Fibroblast of skin of back (primary cell): ENCODE measurements at places on chromosomes 16 and 17.
A peak's percentile ranks its signal among the peaks of the same experiment; 100 is the strongest.

DNA sequence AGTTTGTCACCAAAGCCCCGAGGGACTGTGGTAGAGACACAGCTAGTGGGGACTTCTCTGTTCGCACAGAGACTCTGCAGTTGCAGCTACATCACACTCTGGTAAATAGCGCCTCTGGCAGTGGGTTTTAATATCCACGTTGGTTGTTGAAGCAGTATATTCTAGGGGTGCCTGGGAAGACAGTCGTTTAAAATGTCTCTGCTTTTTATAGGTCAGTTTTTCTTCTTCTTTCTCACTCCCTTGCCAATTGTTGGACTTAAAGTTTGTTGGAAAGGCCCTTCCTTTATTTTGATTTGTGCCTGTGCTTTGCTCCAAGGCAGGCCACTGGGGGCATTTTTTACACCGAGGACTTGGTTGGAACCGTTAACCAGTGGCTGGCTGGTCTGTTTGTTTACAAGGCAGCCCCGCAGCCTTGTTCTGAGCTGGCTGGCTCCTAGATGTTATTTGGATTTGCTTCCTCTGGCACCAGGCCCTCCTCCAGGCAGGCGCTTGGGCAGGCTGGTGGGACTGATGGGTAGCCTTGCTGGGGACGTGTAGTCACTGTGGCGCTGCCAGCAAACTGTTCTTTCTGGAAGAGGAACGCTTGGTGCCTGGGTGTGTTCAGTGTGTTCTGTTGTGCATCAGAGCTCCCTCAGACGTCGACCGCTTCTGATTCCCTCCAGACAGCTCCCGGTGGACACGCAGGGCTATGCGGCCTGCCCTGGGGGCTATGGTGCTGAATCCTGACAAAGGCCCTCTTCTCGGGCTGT, 218.2 kb upstream of the CHMP6 start:
- peak; percentile 51 for DNase-seq

DNA sequence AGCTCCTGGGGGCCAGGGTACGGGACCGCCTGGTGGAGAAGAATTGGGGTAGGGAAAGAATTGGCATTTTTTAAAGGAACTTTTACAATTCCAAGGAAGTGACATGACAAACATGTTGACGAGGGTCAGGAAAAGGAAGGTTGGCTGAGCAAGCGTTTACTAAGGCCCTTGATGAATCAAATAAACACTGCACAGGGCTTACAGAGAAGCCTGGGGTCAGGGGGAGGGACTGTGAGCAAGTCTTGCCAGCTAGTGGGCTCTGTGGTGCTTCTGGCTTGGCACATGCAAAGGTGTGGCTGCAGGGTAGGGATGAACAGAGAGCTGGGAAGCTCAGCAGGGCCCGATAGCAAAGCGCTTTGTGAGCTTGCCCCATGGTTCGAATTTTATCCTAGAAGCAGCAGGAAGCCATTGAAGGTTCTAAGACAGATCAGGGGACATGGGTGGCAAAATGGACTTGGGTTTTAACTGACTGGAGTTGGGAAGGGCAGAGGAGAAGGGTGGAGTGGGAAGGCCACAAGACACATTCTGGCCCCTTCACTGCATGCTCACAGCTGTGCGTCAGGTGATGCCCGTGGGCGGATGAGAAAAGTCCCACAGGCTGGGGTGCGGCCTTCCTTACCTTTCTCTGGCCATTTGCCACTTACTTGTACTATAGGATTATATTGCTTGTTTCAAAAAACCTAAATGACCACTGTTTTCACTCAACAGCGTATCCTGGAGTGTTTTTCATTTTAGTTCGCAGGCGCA, 117.8 kb downstream of the SOCS1 start:
- no peak for DNase-seq

- no peak for DNase-seq
Observed at GRCh38 chr16:66656547-66656946, 40.0 kb downstream of the CMTM4 start.

GRCh38 chr16:87207965-87208364, 109.2 kb downstream of the C16orf95 start:
- DNase-seq, result no peak

DNA sequence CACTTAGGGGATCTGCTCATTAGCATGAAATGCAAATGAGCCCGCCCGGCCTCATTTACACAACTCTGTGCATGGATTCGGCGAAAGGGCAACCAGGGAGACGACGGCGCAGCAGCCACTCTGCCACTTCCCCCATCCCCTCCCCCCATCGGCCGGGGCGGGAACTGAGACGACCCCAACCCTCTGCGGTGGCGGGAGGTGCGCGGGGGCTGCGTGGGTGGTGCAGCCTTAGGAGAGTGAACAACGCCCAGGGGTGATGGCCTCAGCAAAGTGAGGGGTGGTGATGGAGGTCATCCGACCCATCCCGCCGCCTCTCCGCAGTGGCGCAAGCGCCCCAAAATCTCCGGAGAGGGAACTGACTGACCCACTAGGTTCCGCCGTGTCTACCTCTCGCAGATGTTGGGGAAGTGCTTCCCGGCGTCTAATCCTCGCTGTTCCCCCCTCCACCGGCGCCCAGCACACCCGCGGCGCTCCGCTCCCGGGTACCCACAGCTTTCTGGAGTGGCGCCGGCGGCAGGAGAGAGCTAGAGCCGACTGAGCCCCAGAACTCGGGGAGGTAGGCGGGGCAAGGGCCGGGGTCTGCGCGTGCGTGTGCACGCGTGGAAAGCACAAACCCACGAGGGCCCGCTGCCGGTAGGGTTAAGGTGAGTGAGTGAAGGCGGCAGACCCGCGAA, 1.4 kb upstream of the CACNA1G start:
- DNase-seq, result no peak

- peak; percentile 6 for DNase-seq
Observed at GRCh38 chr16:87764600-87765472, 950 bp downstream of the KLHDC4 start.

GRCh38 chr16:72811188-72811720, 236.7 kb downstream of the ZFHX3 start:
- DNase-seq, result no peak

DNA sequence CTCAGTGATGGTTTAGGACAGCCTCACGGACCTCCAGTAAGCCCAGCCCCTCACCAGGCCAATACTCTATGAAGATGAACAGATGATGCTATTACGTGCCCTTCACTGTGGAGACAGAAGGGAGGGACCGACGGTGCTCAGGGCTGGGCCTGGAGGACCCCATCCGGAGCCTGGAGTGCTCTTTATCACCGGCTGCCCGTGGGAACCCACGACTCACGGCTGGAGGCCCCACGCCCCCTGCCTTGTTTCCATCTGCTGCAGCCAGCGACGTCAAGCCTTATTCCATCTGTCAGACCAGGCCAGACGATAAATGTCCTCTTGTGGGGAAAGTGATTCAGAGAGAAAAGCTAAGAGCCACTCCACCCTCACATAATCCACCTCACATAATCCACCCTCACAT, 4.0 kb upstream of the TIMM22 start:
- no peak for DNase-seq

DNA sequence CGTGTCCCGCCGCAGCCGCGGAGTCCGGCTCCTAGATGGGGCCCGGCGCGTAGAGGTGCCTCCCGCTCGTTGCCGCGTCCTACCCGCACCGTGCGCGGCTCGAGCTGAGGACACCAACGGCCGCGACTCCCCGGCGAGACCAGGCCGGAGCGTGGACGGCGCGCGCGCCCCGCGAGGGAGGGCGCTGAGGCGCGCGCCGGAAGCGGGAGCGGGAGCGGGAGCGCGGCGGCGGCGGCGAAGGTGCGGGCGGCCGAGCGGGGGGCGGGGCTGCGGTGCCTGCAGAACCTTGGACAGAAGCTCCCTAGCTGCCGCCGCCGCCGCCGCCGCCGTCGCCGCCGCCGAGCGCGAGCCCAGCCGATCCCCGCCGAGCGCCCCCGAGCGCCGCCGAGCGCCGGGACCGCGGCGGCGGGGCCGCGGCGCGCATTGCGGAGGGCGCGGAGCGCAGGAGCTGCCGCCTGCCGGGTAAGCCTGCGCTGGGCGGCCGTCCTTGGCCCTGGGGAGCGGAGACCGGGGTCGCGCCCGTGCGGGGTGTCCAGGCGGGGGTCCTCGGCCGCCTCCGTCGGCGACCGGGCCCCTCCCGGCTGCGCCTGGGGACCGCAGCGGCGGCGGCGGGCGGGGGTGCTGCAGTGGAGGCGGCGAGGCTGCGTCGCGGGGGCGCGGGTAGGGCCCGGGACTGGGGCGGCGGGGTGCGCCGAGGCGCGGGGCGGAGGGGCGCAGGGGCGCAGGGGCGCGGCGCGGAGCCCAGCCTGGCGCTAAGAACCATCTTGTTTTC, at the start of gene CDK5R1:
CDK5R1 (plus strand) TSS at position 293 of the 772 bp plus-strand sequence. CDS start 628 bp downstream, outside the sequence.
- peak; percentile 68 for DNase-seq

GRCh38 chr17:9668517-9668916, 23.2 kb downstream of the USP43 start:
- peak; percentile 33 for DNase-seq

DNA sequence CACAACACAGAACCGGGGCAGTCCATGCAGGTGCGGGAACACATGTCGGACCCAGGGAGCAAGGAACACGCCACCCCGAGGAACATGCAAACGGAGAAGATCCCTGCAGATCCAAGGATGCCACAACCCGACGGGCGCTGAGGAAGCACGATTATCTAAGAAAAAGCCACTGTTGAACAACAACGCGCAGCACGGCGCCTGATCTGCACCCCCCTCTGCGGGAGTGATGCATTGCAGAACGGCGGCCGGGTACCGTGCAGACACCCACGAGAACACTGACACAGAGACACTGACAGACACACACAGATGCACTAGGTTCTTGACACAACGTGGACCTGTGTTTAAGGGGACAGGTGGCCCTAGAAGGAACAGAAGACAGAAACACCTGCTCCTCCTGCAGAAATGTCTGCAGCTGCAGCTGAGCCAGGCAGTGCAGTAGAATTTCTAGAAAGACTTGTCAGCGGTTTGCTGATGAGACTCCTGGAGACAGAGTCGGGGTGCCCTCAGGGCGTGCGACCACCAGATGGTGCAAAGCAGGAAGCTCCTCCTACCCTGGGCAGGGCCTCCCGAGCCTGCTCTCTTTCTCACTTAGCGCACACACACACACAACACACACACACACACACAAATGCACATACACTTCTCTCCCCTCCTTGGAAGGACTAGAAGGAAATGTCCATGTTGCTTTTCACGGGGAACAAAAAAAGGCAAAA, 7.5 kb downstream of the NPTX1 start:
- no peak for DNase-seq

GRCh38 chr17:3809135-3809534, 8.1 kb upstream of the ITGAE start:
- no peak for DNase-seq

- no peak for DNase-seq
Observed at GRCh38 chr17:2176499-2177169, 121.7 kb downstream of the HIC1 start.

DNA sequence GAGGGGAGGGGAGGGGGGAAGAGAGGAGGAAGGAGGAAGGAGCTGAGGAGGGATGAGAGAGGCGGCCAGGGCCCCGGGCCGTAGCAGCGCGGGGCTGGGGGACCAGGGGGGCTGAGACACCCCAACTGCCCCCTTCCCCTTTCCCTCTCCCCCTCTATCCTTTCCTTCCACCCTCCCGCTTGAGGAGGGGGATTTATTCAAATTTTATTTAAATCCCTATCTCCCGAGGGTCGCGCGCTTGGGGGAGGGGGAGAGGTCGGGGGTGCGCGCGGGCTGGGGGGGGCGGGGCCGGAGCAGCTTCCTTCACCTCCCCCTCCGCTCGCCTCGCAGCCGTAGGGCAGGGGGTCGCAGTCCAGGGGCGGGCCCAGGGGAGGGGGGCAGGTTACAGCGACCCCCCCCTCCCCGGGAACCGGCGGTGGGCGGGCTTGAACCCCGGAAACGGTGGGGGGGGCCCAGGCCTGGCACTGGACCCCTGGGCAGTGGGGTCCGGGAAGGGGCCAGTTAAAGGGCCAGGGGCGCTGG, at the start of gene FBXL19:
FBXL19 (plus strand) TSS at position 19 of the 522 bp plus-strand sequence. CDS start 2,183 bp downstream, outside the sequence.
- DNase-seq, result no peak

DNA sequence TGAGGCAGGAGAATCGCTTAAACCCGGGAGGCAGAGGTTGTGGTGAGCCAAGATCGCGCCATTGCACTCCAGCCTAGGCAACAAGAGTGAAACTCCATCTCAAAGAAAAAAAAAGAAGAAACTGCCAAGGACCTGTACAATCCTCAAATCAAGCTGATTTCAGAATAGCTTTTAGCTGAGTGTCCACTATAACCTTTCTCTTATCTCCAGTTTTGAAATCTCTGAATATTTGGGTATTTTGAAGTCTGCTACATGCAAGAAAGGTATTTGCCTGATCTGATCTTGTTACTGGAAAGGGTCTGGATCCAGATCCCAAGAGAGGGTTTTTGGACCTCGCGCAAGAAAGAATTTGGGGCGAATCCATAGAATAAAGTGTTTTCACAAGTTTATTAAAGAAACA, 19.1 kb upstream of the ARL2BP start:
- DNase-seq, result no peak

- no peak for DNase-seq
Observed at GRCh38 chr16:54071514-54071913, 215.1 kb downstream of the IRX3 start.

GRCh38 chr17:2406903-2407790, 6.3 kb upstream of the MNT start:
- peak; percentile 96 for DNase-seq

DNA sequence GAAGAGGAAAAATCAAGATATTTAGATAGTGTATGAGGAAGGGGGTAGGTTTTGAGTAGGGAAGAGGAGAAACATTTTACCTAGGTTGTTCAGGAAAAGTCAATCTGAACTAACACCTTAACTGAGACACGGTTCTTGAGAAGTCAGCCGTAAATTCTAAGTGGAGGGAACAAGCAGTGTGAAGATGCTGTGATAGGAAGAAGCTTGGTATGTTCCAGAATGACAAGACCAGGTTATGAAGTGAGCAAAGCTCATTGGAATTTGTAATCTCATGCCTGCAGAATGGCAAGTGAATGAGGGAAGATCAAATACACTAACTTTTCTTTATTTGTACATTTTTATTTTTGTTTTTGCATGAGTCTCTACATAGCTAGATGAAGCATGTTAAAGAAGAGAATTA, 307.6 kb downstream of the ZFHX3 start:
- DNase-seq, result peak; percentile 52
